A673 (cell line): ENCODE measurements at places on chromosomes 2 and 18.

GRCh38 chr2:40554665-40555294 lies 102.9 kb upstream of the SLC8A1 start:
- peak; percentile 63 for DNase-seq

DNA sequence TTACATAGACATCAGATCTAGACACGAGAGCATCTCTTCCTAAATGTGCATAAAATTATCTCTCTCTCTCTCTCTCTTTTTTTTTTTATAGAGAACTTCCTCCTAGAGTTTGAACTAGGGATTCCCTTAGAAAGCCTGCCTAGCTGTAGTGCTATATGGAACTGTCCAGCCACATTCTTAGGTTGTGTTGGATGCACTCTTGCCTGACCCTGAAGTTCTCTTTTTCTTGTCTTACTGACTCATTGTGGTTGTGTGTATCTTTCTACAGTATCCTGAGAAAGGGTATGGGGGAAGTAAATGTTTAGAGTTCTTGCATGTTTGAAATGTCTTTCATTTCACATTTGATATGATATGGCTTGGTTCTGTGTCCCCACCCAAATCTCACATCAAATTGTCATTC lies 368.2 kb downstream of the CDH2 start:
- no peak for DNase-seq

GRCh38 chr18:36901277-36901701 lies 72.4 kb downstream of the KIAA1328 start:
- no peak for DNase-seq

DNA sequence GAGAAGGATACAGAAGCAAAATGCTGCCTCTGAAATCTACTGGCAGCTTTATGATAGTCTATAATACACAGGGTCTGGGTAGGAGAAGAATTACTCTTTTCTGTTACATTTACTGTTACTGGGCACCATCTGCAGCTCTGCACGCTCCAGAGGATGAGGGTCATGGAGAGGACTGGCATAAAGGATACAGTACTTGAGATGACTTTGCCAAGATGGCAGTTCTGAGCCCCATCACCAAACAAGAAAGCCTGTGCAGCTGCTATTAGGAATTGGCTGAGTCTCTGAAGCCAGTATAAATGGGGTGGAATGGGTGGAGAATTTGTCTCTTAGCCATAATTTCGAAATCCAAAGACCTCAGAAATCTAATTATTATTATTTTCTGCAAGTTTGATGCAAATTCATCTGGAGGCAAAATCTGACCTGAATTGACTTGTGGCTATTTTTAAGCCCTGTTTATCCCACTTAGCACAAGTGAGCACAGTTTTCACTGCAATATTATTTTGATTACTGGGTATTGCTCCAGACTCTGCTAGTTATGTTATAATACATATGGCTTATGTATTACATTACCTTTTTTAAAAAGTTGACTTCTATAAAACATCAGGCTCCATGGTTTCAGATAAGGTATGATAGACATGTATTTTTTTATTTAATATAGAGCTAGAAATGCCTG lies 579.5 kb downstream of the MBD2 start:
- no peak for DNase-seq

DNA sequence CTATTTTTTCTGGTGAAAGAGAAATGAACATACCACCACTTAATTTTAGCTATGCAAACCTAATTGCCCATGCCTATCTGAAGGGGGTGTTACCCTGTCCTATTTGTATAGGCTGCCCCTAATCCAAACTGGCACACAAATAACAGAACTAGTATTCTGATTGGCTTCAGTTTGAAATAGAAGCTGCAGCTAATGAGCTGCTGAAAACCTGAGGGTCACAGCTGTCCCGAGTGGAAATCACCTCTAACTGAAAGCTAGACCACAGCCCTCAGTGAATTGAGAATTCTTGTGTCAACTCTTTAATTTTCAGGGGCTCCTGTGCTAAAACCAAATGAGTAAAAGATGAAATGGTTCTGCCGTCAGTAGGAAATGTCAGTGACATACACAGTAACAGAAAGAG lies 28.7 kb downstream of the CCDC141 start:
- DNase-seq = no peak
